ENCODE measurements at places on chromosomes 1 and 21. TPM values are rescaled to one million over a fixed set of nuclear protein-coding genes. Genes with fewer than 3 reads are reported as not detected.

The ACTA1 gene
- total RNA-seq, result not detected

The WDTC1 gene
- 13.0 TPM for total RNA-seq

The KRTAP21-2 gene
- not detected for total RNA-seq

The MR1 gene
- total RNA-seq, result 1.3 TPM

The OR2L2 gene
- not detected for total RNA-seq

The SIK1 gene
- 9.1 TPM for total RNA-seq

The ATAD3C gene
- total RNA-seq, result not detected

The NECTIN4 gene
- total RNA-seq, result 0.15 TPM

The TSPAN1 gene
- total RNA-seq, result 2.0 TPM

The ATP1A4 gene
- total RNA-seq, result not detected

The C1orf185 gene
- total RNA-seq, result not detected

The IFI44L gene
- total RNA-seq, result 745 TPM

The VCAM1 gene
- total RNA-seq, result 14.3 TPM

The LYSMD1 gene
- total RNA-seq, result 2.6 TPM

The CELA2A gene
- not detected for total RNA-seq

The SIKE1 gene
- 39.2 TPM for total RNA-seq

The FAM72D gene
- 0.97 TPM for total RNA-seq

The LIN28A gene
- not detected for total RNA-seq

The EXTL1 gene
- total RNA-seq, result not detected

The PROK1 gene
- total RNA-seq, result not detected

The KCNJ9 gene
- total RNA-seq, result not detected

The TMPRSS3 gene
- not detected for total RNA-seq

The IPP gene
- total RNA-seq, result 7.4 TPM

The TMIGD3 gene
- total RNA-seq, result 0.32 TPM

The LORICRIN gene
- not detected for total RNA-seq

The RASAL2 gene
- total RNA-seq, result 14.3 TPM

The TNFAIP8L2 gene
- total RNA-seq, result not detected

The PODN gene
- total RNA-seq, result 0.65 TPM

The VANGL1 gene
- 8.8 TPM for total RNA-seq

The CA14 gene
- not detected for total RNA-seq

All from epithelial cell of umbilical artery (primary cell).